CD4-positive, CD25-positive, alpha-beta regulatory T cell (primary cell): ENCODE measurements at places on chromosomes 1 and 21. TPM values are rescaled to one million over a fixed set of nuclear protein-coding genes. Genes with fewer than 3 reads are reported as not detected.

DNA sequence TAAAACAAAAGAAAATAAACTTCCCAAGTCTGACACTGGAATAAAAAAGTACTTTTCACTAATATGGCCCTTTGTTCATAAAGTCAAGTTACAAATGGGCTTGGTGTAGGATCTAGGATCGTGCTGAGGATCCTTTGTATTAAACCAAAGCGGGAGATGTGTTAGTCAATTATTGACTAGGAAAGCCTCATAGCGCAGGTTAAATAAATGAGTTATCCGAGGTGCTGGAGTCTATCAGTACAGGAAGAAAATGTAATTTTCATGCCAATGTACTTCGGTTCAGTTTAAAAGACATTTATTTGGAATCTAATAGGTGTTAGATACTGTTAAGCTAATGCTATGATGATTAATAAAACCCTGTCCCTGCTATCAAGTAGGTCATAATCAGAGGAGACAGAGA lies 101.8 kb downstream of the TNR start:
- H3K27me3 ChIP-seq, result peaks cover 2% of the 10 kb centered on the region
- H3K36me3 ChIP-seq, result no peaks in the 10 kb centered on the region
- H3K4me1 ChIP-seq, result no peaks in the 10 kb centered on the region
- DNase-seq, result no peak
- no peak overlapping the region for H3K4me3 ChIP-seq

- no peak within 1 kb of the TSS for H3K4me3 ChIP-seq
- H3K4me1 ChIP-seq, result no peaks in the 10 kb centered on the region
- H3K27ac ChIP-seq, result no peak within 1 kb of the TSS
- DNase-seq, result no peak
Observed at GRCh38 chr1:18480315-18481189, at the start of gene KLHDC7A. Gene KLHDC7A (plus strand): TSS chr1:18480930. CDS start chr1:18480982, 52 bp downstream.

DNA sequence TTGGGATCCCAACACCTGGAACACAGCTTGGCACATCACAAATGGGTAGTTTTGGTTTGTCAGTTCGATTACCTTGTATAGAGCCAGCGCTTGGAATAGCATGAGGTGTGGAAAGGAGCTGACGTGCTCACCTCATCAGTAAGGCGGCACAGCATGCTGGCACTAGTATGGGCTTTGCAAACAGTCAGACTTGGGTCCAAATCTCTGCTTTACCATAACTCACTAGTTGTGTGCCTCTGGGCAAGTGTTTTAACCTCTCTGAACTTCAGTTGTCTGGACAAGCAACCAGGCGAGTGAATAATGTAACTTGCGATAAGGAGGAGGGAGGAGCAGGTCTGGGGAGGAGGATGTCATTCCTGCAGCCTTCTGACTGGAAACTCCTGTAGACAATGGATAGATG lies 26.3 kb upstream of the NEK2 start:
- no peaks in the 10 kb centered on the region for H3K27me3 ChIP-seq
- H3K4me3 ChIP-seq, result no peak overlapping the region
- no peak for DNase-seq
- no peaks in the 10 kb centered on the region for H3K36me3 ChIP-seq
- H3K27ac ChIP-seq, result no peak overlapping the region
- peaks cover 8% of the 10 kb centered on the region for H3K4me1 ChIP-seq

- H3K4me1 ChIP-seq, result no peaks in the 10 kb centered on the region
- no peak for DNase-seq
- H3K27me3 ChIP-seq, result no peaks in the 10 kb centered on the region
- H3K36me3 ChIP-seq, result no peaks in the 10 kb centered on the region
- no peak overlapping the region for H3K4me3 ChIP-seq
Observed at GRCh38 chr1:107293901-107294613, 153.2 kb downstream of the NTNG1 start.

DNA sequence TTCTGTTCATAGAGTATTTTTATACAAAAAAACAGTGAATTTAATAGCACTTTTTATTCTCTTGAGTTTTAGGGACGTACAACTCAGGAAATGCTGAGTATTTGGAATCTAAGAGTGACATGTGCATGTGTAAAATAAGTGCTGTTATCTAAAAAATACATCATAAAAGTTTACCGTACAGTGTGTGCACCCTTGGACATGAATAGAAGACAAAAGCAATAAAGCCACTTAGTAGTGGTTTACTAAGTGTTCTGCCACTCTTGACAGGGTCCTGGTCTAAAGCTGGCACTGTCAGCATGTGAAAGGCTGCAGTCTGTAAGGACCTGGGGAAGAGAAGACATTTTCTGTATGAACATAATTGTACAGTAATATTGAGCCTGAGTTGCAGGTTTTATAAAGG lies 51.0 kb downstream of the LAMC1 start:
- no peak overlapping the region for H3K27ac ChIP-seq
- DNase-seq, result no peak
- no peaks in the 10 kb centered on the region for H3K36me3 ChIP-seq
- H3K4me1 ChIP-seq, result no peaks in the 10 kb centered on the region
- peaks cover 5% of the 10 kb centered on the region for H3K27me3 ChIP-seq

DNA sequence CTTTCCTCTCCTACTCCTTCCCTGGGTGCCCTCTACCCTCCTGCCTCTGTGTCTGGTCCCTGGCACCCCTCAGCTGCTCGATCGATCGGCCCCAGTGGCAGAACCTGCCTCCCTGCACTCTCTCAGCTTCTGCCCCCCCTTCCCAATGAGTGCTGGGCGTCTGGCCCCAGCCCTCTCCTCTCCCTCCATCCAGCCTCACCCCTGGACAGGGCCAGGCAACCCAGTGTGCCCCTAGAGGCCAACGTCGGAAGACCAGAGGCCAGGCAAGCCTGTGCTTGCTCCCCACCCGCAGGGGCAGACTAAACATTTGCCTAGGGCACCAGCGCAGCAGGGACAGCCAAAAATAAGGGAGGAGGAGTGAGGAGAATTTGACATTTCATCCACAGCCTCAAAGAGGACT lies 43.5 kb downstream of the LGR6 start:
- DNase-seq, result no peak
- no peak overlapping the region for H3K4me3 ChIP-seq
- H3K4me1 ChIP-seq, result peaks cover 5% of the 10 kb centered on the region
- H3K27me3 ChIP-seq, result peaks cover 6% of the 10 kb centered on the region
- H3K27ac ChIP-seq, result no peak overlapping the region

GRCh38 chr1:44108241-44108640 lies 10.4 kb upstream of the KLF17 start:
- no peak for DNase-seq
- H3K27me3 ChIP-seq, result peaks cover 4% of the 10 kb centered on the region
- H3K4me3 ChIP-seq, result no peak overlapping the region
- no peaks in the 10 kb centered on the region for H3K36me3 ChIP-seq
- H3K4me1 ChIP-seq, result no peaks in the 10 kb centered on the region
- H3K27ac ChIP-seq, result no peak overlapping the region

- no peak for DNase-seq
- no peak overlapping the region for H3K27ac ChIP-seq
- no peaks in the 10 kb centered on the region for H3K27me3 ChIP-seq
- H3K36me3 ChIP-seq, result no peaks in the 10 kb centered on the region
- H3K4me1 ChIP-seq, result no peaks in the 10 kb centered on the region
Observed at GRCh38 chr1:245396615-245397014, 241.8 kb downstream of the KIF26B start.

The CCDC17 gene
- 6.1 TPM for total RNA-seq

The ANGPTL3 gene
- not detected for total RNA-seq

The NOS1AP gene
- not detected for total RNA-seq

The EPHA10 gene
- not detected for total RNA-seq

The PGM1 gene
- 12.6 TPM for total RNA-seq
